ENCODE measurements at places on chromosomes 2 and 18.

- no peak for DNase-seq
Observed at GRCh38 chr2:96145848-96146152, 560 bp upstream of the DUSP2 start.

DNA sequence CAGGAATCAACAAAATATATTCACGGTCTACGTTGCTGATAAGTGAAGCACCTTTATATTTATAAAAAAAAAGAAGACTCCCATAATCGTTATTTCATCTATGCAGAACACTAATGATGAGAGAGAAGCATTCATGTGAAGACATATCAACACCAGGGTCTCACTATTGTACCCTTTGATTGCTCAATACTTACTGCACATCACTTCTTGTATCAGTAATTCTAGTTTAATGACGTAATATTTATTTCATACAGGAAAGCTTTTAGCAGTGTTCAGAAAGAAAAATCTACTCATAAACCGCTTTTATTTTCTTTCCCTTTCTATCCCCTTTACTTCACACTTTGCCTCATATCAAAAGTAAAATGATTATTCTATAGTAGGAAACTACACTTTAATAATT is 30.7 kb downstream of the CCDC141 start:
- no peak for DNase-seq

- DNase-seq, result no peak
Observed at GRCh38 chr2:464562-465309, 176.8 kb upstream of the ALKAL2 start.

DNA sequence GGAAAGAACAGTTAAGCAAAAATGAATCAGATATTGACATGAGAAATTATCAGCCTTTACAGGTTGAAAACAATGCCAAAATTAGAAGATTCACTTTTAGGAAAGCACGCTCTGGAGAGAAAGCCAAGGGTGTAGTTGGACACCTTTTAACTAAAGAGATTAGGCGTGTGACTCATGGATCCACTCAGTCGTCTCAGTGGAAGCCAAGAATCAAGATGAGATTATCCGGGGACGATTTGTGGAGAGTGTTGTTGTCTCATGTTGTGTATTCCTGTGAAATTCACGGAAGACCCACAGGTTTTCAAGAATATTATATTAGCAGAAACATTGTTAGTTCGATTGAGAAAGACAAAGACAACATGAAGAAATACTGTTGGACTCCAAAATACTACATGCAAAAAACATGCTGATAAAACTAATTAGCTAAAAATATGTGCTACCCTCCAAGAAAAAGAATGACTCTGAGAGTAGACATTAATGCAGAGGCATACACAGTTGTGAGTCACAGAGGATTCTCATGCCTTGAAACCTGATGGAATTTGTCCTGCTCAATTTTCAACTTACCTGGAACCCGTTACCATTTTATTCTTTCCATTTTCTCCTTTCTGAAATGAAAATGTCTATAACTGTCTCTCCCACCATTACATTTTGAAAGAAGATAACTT is 192.1 kb upstream of the RND3 start:
- peak; percentile 68 for DNase-seq

- no peak for DNase-seq
Observed at GRCh38 chr2:238709325-238710025, 138.4 kb upstream of the TWIST2 start.

GRCh38 chr18:41436772-41437171 is 518.3 kb upstream of the PIK3C3 start:
- no peak for DNase-seq

- no peak for DNase-seq
Observed at GRCh38 chr2:146265656-146266055, 1579.2 kb upstream of the ACVR2A start.

DNA sequence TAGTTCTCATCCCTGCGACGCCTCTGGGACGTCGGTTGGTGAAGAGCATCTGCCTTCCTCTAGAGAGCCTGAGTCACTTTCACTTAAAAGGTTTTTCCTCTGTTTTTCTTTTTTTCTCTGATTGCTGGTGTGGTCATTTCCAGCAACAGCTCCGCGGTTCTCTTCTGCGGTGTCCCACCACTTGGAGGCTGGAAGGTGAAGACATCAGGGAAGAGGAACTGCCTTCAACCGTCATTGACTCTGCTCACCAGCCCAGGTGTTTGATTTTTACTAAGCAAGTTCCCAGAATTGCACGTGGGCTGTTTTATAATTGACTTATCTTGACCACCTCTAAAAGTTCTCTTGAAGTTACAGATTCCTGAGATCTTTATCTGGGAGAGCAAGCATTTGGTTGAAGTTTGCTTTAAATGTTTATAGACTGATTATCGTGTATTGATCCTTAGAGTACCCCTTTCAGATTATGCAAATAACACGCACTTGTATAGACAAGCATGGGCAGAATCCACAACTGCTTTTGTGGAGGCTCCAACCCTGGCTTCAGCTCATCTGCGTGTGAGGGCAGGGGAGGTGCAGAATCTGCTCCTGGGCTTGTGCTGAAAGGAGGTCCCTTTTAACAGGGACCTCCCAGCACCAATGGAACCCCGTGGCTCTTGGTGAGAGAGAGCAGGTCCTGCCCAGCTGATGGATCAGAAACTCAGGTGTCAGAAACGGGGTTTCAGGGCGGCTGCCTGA is 3.5 kb downstream of the CTDP1 start:
- no peak for DNase-seq

GRCh38 chr2:165431014-165431413 is 38.5 kb upstream of the CSRNP3 start:
- no peak for DNase-seq

DNA sequence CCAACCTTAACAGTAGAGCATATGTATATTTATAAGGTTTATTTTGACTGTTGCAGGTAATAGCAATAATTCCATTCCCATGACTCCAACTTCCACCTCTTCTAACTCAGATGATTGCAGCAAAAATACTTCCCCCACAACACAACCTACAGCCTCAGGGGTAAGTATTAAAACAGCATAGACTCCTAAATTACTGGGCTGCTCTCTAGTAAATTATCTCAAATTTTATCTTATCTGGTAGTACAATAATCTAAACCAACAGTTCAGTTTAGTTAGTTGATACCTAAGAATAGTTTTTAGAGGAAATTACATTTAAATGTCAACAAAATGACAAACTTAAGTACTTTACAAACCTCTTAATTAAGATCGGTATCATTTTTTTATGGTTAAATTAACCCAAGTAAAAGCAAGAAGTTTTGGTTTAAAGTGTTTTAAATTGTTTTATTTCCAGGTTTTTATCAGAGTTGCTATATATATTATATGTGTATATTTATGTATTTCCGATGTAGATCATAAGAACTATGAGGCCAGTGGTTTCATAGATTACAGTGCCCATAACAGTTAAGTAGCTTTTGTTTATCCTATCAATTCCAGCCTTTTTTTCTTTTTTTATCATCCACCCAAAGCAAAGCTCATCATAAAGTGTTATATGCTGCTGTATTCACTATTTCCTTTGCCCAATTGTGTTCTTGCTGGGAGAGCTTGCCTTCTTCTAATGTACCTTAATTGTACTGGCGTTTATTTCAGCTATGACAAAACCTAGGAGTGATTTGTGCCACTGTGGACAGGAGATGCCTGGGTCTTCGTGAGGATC is 13.7 kb downstream of the GATA6 start:
- no peak for DNase-seq

DNA sequence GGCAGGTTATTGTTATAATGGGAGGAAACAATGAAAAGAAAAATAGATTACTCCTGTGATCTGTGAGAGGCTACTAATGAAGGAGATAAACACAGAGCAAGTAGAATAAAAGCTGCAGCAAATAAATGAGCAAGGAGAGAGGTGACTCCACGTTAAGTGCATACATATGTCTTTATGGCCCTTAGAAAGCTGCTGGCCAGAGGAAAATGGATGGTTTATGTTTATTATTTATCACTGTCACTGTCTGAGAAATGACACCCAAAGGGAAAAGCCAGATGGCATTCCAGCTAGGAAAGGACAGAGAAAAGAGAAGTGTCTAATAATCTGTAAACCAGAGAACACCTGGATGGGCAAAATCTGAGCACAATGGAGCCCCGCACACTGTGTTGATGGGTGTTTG is 122.9 kb upstream of the DDX18 start:
- no peak for DNase-seq

GRCh38 chr18:23121133-23121532 is 14.2 kb upstream of the CABLES1 start:
- no peak for DNase-seq

- DNase-seq, result peak; percentile 79
Observed at GRCh38 chr2:196131384-196131937, 39.9 kb downstream of the STK17B start.

DNA sequence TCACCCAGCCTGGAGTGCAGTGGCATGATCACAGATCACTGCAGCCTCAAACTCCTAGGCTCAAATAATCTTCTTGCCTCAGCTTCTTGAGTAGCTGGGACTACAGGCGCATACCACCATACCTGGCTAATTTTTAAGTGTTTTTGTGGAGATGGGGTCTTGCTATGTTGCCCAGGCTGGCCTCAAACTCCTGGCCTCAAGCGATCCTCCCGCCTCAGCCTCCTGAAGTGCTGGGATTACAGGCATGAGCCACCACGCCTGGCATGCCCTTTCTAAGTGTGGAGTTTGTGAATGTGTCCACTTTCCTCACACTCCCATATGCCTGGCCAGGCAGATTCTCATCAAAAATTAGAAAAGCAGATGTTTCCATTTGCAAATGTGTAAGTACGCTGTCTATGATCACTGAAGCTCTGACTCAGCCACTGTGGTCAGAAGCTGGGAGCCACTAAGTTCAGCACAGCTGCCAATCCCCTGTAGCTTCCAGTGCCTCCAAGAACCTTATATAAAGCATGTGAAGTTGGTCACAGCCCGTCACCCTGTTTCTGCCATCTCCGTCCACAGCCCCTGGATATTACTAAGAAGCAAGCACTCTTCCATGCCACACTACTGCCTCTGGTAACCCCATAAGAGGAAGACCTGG is 155.4 kb downstream of the FAM210A start:
- no peak for DNase-seq

DNA sequence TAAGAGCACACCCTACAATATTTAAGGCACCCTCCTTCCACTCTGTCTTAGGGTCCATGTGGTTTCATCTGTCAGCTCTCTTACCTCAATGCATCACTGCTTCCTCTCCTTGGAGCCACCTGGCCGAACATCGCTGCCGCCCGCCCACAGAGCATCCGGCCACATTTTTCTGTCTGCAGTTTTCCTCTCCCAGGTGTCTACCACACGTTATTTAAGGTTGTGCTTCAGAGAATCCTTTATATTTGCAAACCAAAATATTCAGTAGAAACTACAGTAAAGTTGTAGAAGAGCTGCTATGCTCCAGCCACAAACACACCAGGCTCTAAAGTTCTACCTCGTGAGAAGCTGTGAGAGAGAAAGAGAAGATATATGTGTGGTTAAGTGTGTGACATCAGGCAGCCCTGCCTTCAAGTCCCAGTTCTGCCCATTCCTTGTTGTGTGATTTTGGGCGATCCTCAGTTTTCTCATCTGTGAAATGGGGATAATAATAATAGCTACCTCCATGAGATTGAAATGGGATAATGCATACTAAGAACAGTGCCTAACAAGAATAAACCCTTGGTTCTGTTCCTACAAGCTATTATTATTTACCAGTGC is 4.9 kb upstream of the STK17B start:
- no peak for DNase-seq

DNA sequence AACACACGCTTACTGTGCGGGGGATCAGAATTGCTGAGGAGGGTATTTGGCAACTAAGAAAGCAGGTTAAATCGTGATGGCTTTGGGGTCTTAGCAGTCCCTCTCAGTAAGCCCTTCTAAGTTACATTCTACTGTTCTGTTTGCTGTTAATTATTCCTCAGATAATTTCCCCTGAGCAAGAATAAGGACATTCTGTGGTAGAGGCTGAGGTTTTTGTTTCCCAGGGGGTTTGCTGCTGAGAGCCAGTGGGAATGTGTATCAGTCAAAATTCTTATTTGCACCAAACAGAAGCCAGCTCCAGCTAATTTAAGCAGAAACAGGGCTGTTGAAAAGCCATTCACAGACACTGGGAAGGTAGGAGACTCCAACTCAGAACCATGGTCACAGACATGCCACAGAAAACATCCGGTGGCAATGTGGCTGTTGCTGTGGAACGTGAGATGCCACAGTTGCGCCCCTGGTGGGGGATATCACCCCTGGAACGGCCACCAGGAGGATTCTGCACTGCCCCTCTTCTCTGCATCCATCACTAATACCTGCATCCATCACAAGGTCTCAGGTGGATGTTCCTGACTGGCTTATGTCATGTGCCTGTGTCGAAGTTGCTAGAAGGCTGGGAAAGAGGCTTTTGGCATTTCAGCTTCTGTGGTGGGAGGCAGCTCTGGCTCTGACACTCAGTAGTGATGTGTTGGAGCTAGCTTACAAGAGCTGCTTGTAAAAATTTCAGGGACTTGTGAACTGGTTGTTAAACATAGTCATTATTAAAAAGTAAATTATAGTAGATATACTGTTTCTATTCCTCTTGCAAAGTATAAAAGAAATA is 23.2 kb downstream of the SLC4A3 start:
- no peak for DNase-seq

DNA sequence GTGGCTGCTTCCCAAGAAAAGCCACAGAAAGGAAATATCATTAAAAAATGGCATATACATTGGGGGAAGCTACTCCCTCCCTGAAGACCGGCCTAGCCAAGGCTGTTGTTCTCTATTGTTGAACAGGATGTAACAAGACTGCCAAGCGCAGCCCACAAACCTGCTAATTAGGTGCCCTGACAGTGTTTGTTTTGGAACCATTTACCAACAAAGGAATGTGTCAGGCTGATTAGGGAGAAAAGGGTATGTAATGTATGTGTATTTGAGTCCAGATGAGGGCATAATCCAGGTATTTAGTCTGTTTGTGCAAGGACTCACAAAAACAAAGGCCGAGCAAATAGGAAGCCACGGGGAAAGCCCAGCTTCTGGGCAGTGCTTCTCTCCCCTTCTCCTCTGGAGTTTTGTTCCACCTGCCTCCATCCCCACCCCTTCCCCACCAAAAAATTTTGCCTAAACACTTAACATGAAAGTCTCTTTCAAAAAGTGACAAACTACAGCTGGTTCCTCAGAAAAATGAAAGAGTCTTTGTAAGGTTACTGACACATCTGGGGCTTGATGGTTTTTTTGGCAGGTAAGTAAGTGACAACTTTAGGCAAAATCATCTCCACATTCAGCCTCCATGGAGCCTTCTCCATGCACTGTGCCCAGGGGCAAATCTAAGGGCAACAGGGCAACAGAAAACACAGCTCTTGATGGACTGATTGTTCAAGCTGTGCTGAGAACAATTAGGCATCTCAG is 78.3 kb upstream of the FZD5 start:
- DNase-seq, result no peak

DNA sequence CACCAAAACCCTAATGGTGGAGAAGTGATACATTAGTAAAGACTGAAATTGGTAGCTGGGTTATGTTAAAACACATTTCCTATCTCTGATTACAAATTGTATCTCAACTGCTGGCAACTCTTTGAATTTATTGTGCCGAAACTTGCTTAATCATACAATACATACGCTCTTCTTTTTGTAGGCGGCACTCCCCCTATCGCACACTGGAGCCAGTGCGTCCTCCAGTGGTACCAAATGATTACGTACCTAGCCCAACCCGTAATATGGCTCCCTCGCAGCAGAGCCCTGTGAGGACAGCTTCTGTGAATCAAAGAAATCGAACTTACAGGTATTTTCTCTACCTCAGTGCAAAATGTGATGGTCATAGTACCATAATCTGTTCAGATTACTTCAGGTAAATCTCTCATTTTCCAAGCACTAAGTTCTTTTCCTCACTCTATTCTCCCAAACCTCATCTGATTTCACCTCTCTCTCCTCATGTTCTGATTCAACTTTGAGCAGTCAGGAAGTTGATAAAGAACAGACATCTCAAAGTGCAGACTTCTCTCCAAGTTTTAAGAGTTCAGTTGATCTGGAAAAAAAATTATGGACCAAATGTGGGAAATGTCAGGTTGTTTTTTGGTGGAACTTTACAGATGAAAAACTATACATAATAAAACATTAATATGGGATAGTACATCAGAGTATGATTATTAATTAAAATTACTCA is 66.5 kb downstream of the ABI2 start:
- DNase-seq, result peak; percentile 4

All from NCI-H82 (cell line).